CD4-positive, alpha-beta memory T cell (primary cell): ENCODE measurements at places on chromosomes 2 and 18.

- no peak for DNase-seq
These were observed 15.1 kb downstream of the PLCD4 start for GRCh38 chr2:218622606-218623365.

- no peak for DNase-seq
These were observed 28.0 kb upstream of the YES1 start for GRCh38 chr18:840023-840408.

DNA sequence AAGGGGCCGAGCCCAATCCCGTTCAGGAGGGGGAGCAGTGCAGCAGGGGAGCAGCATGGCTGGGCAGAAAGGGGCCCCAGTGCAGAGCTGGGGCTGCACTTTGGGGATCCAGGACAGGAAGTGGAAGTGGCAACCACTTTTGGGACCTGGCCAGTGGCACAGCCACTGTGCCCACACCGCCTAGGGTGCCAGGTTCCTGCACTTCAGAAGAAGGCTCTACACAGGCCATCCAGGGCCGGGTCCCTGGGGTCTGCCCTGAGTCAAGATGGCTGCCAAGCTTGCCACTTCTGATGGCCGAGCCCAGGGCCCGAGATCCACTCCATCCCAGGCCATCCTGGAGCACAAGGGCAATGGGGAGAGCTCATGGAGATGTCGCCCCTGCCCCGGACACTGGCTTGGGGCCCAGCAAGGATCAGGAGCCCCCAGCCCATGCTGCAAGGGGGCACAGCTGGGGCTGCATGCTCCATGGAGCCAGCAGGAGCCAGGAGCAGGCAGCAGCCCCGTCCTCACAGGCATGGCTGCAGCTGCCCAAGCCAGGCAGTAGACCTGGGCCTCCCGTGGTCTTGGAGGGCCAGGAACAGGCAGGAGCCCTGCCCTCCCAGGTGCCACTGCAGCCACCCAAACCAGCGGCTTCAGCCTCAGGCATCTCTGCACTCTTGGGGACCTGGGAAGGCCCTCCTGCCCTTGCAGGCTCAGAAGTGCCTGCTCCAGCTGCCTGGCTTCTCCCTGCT is 35.0 kb upstream of the ID2 start:
- no peak for DNase-seq

GRCh38 chr2:163351966-163352365 is 383.8 kb downstream of the FIGN start:
- DNase-seq, result no peak

DNA sequence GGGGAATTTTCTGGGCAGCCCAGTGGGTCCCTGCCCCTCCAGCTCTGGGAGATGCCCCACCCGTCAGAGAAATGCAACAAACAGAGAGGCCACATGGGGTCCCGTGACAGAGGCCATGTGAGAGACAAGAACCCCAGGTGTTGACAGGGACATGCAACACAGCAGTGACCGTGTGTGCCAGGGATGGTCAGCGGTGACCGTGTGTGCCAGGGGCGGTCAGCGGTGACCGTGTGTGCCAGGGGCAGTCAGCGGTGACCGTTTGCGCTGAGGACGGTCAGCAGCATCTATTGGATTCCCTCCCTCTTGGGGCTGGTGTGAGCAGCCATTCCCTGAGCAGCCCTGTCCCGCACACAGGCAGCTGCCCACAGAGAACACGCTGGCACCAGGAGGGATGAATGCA is 146.6 kb upstream of the OTOS start:
- no peak for DNase-seq

DNA sequence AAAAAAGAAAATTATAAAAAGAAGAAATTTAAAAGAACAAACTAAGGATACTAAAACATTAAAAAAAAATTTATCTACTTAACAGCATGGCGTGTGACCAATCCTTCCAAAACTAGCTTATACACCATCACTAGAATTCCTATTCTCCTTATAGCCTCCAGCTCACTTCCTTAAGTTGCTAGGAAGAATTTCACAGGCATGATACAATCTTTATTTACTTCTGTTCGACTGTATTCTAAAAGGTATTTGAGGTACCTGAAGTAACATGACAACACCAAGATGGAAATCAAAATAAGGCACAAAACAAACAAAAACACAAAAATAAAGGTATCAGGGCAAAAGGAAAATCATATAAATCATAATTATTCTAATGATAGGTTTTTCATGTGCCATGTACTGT is 360.7 kb downstream of the FIGN start:
- no peak for DNase-seq

DNA sequence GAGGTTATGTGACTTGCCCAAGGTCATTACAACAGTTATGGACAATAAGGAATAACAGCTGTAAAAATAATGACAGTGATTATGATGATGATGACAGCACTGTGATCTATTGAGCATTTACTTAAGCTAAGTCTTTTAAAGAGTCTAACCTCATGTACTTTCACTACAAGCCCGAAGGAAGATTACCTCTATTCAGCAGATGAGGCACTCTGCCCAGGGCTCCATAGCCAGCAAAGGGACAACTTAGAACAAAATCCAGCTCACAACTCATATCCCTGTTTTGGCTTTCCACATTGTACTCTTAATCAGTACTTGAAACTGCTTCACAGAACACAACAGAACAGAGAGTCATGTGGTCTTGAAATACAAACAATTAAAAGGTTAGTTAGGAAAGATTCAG is 290.2 kb downstream of the ZNF385B start:
- DNase-seq, result no peak

DNA sequence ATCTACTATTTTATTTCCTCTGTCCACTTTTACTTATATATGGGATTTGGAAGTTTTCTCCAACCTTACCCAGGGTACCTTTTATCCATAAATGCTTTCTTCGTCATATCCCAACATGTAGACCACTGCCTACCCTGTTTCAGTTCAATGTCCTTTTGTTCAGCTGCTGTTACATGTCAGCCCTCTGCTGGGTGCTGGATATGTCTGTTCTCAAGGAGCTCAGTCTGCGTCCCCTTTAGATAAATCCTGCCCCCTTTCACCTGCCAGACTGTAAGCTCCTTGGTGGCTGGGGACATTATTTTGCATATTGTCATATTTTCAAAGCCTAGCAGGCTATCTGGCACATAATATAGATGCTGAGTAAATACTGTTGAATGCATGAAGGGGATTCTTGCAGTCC is 53.2 kb downstream of the NEMP2 start:
- no peak for DNase-seq

DNA sequence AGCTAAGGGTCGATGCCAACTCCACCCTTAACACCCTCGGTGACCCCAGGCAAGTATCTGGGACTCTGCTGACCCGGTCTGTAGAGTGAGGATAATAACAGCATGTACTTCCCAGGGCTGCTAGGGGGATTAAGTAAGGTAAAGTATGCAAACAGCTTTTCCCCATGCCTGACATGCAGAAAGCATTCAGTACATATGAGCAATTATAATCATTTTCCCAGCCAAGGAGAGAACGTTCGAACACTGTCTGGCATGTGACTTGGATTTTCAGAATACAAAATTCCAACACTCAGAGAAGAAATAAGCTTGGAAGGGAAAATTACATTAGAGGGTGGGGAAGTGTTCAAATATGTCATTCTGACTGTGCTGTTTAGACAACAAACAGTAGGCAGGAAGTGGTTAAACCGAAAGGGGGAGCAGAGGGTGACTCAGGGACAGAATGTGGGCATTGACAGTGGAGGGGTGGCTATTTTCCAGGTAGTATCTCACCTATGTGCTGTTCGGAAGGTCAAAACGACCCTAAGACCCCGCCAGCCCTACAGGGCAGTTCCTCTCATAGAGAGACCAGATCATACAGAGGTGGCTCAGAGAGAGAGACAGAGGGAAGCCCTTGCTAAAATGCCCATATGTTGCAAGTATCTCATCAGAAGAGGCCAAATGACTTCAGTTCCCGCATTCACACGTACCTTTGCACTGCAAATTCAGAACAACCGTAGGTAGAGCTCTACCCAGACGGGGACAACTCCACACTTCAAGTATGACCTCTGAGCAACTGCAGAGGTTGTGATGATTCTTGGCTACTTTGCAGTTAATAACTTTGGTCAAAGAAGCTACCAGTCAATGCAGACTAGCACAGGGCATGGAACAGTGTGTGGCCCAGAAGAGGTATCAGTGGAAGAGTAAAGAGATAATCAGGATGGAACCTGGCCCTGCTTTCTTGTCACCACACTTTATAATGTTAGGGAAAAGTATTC is 14.8 kb downstream of the ASPRV1 start:
- DNase-seq, result peak; percentile 79

DNA sequence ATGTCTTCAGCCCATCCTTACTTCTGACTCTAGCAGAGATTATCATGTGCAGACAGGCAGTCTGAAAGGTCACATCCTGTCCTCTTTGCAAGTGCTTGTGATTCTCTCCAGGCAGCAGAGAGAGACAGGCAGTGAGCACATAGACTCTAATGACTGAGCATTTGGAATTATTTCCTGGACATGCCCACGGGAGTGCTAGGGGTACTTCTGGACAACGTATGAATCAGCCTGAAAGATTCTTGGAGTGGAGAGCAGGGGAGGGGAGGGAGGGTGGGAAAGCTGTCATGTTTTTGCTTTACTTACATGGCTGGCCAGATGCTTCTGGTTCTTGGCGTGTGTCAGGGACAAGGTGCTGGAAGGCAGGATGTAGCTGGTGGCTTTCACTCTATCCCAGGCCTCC is 150.6 kb downstream of the RIF1 start:
- no peak for DNase-seq

- no peak for DNase-seq
These were observed 4.6 kb upstream of the SEH1L start for GRCh38 chr18:12943215-12943614.
